ENCODE measurements at places on chromosomes 6 and 20.

GRCh38 chr20:21353236-21353635 is 44.1 kb downstream of the NKX2-4 start:
- no peak for DNase-seq

- DNase-seq = no peak
Observed at GRCh38 chr20:46999801-47000465, 105.3 kb downstream of the EYA2 start.

GRCh38 chr6:5438922-5439584 is 177.7 kb downstream of the FARS2 start:
- no peak for DNase-seq

DNA sequence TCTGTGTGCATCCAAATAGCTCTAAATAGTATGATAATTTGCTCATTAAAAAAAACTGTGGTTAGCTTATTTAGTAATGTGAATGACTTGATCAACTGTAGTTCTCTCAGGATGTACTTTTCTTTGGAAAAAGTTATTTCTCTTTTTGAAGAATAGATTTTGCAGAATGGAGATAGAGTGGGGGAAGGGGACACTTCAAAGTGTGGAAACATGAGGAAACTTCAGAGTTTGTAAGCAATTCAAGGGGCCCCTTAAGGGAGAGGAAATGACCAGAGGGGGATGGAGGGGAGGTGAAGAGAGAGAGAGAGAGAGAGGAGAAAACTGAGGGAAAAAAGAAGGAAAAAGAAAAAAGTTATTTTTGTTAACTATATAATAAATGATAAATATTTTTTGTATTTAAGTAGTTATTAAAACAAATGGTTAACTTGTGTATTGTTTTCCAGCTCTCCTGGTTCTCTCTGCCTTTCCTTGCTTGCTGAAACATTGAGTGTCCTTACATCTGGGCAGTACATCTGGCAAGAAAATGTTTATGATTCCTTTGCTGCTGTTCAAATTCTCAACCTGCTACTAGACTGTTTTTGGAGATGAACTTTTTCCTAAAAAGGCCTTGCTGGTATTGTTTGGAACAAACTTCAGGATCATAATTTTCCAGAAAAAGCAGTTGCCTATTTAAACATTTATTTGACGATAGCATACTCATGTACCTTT is 497.5 kb upstream of the CITED2 start:
- no peak for DNase-seq

DNA sequence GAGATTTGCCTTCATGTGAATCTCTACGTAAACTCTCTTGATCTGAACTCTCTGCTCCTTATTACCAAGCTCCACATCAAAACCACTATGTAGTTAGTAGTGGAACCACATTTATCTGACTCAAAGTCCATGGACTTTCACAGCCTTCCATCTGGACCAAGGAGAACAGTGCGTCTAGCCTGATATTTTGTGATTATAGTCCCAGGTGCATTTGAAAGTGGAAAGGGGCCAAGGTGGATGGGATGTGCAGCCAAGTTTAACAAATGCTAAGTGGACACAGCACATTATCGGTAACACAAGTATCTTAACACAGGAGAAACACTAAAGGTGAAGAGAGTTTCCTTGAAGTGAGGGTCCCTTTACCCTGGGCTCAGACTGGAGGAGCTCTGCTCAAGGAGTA is 281.2 kb upstream of the SGK1 start:
- DNase-seq = no peak

- no peak for DNase-seq
Observed at GRCh38 chr6:52946306-52946705, 36.8 kb upstream of the GSTA3 start.

GRCh38 chr6:154596701-154597100 is 86.2 kb upstream of the CNKSR3 start:
- no peak for DNase-seq

GRCh38 chr20:55569084-55569483 is 436.2 kb downstream of the CBLN4 start:
- no peak for DNase-seq

DNA sequence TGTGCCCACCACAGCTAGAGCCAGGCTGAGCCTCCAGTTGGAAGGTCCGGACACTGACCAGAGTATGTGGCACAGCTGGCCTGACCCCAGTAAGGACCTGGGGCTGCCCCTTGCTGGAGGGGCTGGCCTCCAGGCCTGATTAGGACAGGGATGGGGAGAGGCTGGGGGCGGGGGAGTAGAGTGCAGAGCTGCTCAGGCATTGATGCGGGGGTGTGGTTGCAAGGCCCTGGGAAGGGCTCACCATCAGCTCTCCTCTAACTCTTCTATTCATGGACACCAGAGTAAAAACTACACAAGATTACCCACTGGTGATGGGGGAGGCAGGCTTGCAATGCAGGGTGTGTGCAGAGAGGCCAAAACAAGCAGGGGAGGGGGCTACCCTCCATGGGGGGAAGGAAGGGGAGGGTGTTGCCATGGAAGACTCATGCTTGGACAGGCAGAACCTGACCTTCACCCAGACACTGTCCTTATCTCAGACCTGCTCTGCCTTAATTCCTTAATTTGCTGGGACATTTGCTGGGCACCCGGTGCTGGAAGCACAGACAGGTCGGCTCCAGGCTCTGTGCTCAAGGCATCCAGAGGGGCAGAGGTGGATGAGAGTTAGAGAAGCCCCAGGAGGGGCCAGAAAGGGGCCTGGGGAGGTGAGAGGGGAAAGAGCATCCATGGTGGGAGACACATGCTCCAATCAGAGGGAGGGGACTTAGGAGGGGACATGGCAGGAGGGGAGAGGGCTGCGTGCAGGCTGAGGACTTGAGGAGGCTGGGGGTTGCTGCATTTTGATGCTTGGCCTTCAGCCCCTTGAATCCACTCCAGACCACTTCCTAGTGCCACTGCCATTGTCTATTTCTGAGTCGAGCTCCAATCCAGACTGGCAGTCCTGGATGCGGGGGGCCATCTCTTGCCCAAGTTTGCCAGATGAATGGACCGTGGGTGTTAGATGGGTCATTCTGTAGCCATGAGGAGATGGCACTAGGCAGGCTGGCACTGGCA is 7.6 kb upstream of the EMILIN3 start:
- DNase-seq = no peak

GRCh38 chr6:50654155-50654554 is 59.2 kb upstream of the TFAP2D start:
- DNase-seq = no peak

GRCh38 chr20:62143957-62144825 is 622 bp downstream of the SS18L1 start:
- peak; percentile 52 for DNase-seq

DNA sequence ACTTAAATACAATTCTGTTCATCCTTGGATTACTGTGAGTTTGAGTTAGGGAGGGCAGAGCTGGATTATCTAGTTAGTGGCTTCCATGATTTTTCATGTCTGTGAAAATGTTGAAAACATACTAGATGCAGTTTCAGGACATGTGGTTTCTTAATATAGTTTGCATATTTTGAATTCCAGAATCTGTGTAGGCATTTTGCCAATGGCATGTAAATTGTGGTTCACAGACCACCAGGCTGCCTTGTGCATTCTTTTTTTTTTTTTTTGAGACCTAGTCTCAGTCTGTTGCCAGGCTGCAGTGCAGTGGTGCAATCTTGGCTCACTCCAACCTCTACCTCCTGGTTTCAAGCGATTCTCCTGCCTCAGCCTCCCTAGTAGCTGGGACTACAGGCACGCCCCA is 42.8 kb downstream of the CDC5L start:
- peak; percentile 89 for DNase-seq

GRCh38 chr6:33276864-33277662 is at the start of gene B3GALT4:
B3GALT4 (plus strand) TSS chr6:33277123; CDS start chr6:33277420, 297 bp downstream.
- DNase-seq = peak; percentile 69

- DNase-seq = no peak
Observed at GRCh38 chr6:55497694-55498093, 81.3 kb downstream of the HMGCLL1 start.

- no peak for DNase-seq
Observed at GRCh38 chr6:18340781-18341551, 46.2 kb upstream of the RNF144B start.

DNA sequence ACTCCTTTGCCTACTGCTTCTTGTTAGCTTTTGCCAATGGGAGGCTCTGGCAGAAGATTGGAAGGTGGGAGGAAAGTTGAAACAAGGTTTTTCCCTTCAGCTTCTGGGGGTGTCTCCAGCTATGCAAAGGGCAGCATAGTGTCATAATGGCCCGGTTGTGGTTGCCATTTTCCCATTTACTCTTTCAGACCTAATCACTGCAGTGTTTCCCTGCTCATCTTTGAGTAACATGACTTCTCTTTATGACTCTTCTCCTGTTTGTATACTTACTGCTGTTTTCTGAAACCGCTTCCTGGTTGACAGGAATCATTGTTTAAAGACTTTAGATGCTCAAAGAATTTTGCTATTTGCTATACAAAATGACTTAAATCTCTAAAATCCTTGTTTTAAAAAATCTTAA is 19.9 kb downstream of the NRN1 start:
- DNase-seq = no peak

DNA sequence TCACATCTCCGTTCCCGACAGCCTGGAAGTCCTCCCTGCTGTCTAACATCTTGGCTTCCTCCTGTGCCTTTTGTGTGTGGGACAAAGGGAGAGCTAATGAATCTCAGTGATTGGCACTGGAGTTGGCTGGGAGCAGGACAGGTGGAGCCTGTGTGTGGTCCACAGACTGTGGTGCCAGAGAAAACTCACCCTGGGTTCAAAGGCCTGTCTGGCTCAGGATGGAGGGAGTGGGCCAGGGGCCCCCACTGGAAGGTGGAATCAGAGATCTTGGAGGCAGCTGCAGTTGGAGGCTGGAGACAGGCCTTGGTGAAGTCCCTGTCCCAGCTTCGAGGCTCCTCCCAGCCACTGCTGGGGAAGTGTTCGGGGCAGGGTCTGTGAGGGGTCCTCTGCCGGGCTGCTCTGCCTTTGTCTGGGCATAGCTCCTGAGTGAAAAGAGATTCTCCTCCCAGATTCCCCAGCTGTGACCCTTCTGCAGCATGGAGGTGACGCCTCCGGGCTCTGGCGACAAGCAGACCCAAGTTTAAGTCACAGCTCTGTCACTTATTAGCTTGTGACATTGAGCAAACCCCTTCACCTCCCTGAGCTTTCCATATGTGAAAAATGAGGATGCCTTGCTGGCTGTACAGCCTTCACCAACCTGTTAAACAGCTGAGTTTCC is 13.9 kb upstream of the ITPR3 start:
- no peak for DNase-seq

- DNase-seq = no peak
Observed at GRCh38 chr20:62639765-62640164, 2.5 kb upstream of the SLCO4A1 start.

DNA sequence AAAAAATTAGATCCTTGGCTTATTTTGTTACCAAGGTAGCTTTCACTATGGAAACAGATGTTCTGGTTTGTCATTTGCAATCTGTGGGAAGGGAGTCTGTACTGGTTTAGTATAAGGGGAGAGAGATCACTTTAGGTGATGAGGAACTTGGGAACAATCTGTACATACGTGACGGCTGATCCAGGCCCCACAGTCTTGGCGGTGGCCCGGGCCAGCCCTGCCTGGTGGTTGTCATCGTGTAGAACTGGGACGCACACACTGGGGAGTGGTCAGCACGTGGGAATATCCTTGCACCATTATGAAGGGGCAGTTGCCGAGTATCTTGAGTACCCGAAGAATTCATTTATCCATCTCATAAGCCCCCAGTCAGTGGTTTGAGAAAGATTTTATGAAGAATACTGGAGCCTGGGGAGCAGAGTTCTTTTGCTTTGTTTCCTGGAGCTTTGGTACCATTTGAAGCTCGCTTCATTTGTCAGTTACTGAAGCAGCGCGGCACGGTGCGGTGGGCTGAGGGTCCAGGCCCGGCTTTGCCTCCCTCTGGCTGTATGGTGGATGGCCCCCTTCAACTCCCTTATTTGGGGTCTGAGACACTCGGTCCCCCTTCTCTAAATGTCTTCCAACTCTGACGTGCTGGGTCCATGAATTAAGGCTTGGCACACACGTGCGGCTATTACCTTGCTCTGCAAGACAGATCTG is 22.8 kb upstream of the CLDN20 start:
- no peak for DNase-seq

GRCh38 chr6:48614326-48614725 is 503.3 kb upstream of the PTCHD4 start:
- DNase-seq = no peak

DNA sequence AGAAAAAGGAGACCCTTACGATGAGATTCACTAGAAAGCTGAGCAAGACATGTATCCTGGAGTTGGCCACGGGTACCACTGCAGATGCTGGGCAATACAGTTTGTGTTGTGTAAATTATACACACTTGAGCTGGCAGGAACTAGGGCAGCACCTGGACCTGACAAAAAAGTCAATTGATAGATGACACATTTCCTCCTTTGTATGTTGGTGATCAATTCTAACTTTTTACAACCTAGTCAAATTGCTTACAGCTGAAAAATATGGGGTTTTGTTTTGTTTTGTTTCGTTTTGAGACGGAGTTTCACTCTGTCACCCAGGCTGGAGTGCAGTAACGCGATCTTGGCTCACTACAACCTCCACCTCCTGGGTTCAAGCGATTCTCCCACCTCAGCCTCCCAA is 108.9 kb downstream of the UST start:
- no peak for DNase-seq

DNA sequence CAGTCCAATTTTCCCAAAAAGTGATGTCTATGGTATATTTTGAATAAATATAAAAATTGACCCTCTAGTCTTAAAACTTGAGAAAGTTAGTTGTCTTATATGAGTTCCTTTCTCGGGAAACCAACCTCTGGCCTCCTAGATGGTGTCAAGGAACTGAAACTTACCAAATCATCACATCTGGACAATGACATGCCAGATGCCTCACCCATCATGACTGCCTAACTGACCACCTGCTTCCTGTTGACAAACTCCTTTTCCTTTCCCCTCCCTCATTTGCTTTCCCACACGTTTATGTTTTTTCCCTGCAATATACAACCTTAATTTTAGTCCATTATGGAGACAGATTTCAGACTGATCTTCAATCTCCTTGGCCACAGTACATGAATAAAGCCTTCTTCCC is 731.0 kb downstream of the EPHA7 start:
- DNase-seq = no peak

GRCh38 chr20:35433337-35433736 is 4.7 kb downstream of the GDF5 start:
- DNase-seq = no peak
